Right renal pelvis (tissue), 4 donors: ENCODE measurements at places on chromosomes 4 and X.

GRCh38 chrX:148610328-148610698, 109.9 kb downstream of the AFF2 start:
- DNase-seq: no peak

DNA sequence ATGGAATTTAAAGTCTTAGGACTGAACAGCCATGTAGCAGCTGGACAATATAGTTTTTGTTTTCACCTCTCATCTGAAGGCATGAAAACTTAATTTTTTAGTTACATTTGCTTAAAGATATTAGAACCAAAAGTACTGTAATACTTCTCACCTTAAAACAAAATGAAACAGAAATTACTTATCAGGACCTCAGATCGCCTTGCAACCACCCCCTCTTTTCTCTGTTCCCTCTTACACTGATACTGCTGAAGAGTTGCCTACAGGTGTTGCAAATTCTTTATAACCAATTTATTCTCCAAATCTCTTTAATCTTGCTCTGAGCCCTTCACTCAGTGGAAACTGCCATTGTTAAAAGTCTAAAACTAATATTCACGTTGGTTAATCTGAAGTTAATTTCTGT, 145.0 kb downstream of the SPCS3 start:
- no peak for DNase-seq

GRCh38 chrX:39008549-39008948, 207.3 kb downstream of the MID1IP1 start:
- DNase-seq: no peak

DNA sequence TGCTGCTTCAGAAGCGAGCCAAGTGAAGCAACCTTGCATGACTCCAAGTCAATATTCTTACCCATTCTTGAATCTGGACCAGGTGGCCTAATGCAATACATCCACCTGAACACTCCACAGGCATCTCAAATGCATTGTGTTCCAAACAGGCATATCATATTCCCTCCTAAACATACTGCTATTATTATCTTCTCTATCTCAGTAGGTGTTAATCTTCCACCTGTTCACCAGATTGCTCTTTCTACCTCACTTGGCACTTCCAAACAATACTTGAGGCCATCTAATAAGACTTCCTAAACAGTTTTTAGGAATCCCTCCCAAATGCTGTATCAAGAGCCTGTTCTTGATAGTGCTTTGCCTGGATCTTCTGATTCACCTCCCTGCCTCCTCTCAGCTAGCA, 90.7 kb downstream of the GPRIN3 start:
- no peak for DNase-seq

DNA sequence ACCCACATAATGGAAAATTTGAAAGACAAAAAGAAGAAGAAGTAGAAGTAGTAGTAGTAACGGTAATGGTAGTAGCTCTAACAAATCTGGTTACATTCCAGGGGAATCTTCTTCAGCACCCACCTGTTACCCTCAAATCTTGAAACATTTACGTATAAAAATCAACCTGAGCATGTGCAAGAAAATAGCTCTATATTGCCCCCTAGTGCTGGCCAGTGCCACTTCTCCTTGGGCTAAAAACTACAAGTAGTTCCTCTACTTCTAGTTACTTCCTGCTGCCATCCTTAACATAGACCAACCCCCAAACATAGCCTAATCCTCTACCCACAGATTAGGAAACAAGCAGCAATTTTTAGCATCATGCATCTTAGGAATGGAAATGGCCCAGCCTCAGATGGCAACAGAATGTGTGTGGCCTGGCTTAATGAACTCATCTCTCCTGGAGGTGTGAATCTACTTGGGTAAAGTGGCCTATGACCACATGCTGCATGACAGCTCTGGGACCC, 3.1 kb downstream of the PDGFC start:
- peak; percentile 68 for DNase-seq

DNA sequence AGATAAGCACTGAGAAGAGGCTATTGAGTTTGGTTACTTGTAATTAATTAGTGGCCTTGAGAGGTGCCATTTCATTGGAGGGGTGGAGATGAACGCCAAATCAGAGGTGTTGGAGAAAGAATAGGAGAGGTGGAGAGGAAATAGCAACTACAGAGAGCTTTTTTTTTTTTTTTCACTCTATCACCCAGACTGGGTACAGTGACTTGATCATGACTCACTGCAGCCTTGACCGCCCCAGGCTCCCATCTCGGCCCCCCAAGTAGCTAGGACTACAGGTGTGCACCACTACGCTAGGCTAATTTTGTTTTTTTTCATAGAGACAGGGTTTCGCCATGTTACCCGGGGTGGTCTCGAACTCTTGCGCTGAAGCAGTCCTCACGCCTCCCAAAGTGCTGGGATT, 5.2 kb downstream of the NHS start:
- no peak for DNase-seq

GRCh38 chrX:103467156-103467555, 52.1 kb downstream of the RAB40A start:
- DNase-seq: no peak

- DNase-seq: no peak
Observed at GRCh38 chr4:80324171-80324570, 11.4 kb upstream of the CFAP299 start.

DNA sequence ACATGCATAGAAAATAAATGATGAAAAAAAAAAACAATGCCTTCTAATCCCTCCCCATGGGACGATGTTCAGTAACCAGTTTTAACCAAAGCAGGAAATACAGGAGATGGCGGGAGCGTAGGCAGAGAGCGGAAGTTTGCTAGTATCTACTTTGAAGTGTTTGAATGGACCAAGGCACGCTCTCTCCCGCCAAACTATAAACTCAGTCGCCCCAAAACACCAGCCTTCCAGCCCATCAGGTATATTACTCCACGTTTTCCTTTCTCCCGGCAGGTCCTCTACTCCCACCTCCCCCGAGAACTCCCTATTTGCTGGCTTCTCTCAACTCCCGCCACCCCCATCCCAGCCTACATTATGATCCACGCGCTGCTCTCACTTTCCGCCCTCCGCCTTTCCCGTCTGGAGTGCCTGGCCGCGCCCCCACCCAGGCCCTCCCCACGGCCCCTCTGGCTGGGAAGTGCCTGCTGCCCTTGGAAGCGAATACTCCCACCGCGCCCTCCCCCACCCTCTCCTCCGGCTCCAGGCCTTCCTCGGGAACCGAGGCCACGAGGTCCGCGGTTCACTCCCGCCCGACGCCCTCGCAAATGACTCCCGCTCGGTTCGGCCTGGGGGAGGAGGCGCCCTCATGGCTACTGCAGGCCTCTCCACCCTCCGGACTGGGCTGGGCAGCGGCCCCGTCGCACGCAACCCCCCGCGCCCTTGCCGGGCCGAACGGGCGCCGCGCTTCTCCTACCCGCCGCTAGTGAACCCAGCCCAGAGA, 723 bp downstream of the DHX15 start:
- no peak for DNase-seq

DNA sequence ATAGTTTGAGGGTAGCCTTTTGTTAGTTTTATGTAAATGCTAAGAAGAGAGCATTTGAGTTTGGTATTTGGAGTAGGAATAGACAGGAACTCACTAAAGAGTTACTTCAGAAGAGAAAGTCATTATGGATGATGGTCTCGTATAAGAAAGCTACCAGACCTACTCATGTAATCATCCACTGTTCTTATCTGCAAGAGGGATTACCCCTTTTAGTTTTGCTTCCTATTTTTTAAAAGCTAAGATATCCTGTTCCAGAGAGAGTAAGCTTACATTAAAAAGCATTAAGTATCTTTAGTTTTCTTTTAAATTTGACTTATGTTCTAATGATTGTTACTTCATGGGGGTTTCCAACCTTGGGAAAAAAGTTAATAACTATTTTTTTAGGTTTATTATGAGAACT, 12.5 kb upstream of the ART3 start:
- DNase-seq: no peak

DNA sequence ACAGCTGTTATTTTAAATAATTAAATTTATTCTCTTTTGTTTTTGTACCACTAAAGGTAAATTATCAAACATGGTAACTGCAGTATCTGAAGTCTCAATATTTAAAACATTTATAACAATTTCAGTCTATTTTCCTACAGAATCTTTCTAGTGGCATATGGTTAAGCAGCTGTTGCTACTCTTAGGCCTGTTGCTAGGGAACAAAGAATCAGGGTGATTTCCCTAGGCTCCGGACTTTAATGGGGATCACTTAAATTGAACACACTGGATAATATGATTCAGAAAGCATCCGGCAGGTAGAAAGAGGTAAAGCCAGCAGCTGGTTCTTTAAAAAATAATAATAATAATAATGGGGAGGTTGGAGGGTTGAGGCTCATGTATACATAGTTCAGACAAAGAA, 17.6 kb downstream of the FBXO8 start:
- no peak for DNase-seq

DNA sequence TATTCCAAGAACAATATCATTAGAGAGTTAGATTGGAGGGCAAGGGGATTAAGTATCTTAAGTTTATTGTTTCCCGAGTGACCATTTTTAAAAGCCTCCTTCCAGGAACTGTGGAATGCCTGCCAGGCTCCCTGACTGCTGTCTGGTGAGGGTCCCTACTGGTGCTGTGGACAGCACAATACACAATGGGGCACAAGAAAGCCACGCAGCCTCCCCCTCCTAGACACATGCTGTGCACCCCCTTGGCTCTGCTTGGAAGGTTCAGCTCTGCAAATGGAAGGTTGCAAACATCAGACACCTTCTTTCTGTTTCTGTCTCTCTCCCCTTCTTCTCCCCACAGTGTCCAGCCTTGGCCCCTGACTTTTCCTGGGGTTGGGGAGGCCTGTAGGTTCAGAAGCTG, 153.2 kb downstream of the SHROOM3 start:
- DNase-seq: no peak

DNA sequence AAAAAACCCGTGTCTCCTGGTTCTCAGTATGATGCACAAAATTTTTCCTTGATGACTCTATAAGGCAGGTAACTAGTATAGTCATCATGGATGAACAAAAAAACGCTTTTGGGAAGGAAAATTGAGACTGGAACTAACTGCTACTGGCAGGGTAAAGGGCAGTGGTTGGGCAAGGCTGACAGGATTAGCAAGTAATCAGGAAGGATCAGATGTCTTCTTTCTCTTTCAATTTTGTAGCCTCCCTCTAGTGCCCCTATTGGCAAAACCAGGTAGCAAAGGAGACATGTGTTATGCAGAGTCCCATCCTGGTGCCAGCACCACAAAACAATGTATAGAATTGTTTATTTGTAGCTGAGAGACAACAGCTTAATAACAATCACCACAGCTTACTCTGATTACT, 12.8 kb upstream of the SLITRK4 start:
- no peak for DNase-seq

DNA sequence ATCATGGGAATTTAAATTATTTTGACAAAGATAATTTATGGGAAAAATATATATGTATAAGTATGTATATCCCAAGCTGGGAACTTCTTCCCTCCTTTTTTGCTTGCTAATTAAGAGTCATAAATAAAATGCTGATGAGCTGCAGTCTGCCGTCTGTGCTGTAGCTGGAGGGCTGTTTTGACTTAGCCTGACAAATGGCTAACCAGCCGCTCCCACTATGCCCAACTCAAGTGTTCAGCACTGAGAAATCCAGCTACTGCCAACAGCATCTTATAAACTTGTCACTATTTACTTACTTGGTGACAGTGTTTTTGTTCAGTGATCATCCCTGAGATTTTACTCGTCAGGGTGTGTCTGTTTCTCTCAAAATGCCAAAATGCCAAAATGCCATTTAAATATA, 171.2 kb upstream of the PGRMC2 start:
- DNase-seq: no peak

DNA sequence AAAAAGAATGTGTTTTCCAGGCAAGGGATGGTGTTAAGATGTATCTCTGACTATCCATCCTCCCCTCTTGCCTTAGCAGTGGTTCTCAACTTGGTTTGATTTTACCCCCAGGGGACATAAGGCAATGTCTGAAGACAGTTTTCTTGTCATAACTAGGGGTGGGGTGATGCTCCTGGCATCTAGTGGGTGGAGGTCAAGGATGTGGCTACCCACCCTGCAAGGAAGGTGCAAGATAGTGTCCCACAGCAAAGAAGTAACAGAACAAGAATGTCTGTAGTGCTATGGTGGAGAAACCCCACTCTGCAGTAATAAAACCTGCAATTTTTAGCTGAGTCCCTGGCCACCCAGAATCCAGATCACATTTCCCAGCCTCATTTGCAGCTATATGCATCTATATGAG, 81.2 kb upstream of the TBL1X start:
- DNase-seq: no peak

DNA sequence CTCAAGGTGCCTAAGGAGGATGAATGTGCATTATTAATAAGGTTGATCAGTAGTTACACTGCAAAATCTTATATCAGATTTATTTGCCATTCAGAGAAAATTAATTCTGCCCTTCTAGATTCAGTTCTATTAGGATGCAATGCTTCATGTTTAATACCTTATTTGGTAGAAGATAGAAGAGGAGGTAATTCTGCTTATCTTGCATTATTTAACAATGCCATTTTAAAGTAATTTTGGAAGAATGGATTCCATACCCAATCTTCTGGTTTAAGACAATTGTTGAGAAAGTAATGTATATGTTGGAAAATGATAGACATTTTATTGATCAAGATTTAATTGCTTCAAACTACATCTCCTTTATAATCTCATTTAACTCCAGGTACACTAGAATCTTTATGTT, 360.9 kb downstream of the ADGRL3 start:
- no peak for DNase-seq

- DNase-seq: no peak
Observed at GRCh38 chrX:106437407-106437806, 174.4 kb upstream of the RADX start.

DNA sequence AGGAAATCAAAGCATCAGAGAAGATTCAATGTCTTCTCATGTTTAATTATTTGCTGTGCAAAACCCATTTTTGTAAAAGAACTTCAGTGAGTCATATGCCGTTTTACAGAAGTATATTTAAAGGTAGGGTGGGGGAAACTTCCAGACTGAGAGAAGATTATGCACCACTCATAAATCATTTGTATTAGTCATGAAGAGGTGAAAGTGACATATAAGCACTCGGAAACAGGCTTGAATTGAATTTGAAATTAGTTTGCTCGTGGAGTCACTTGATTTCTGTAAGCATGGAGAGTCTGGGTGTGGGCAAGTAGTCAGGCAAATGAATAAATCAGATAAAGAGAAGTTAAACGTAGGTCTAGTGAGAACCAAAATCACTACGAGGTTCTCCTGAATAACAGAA, 335.1 kb downstream of the ANK2 start:
- no peak for DNase-seq

DNA sequence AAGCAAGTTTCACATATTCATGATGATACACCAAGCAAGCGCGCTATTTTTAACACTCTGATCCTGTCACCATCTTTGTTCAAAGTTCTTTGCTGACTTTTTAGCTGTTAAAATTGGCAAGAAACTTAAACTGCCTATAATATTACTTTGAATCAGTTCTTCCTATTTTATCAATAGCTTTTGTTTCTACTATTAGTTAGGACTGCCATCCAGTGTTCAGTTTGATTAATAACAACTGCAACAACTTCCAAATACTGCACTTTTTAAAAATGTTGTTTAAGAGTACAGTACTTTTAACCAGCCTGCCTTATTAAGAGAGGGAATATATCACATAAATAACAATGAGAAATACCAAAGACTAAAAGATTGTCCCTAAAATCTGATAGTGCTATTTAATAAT, 614.3 kb downstream of the FAM133A start:
- DNase-seq: no peak
